ENCODE measurements at places on chromosomes 3 and 15.
A peak's percentile ranks its signal among the peaks of the same experiment; 100 is the strongest.

- no peak for DNase-seq
These were observed 39.0 kb downstream of the ESYT3 start for GRCh38 chr3:138473391-138473790.

DNA sequence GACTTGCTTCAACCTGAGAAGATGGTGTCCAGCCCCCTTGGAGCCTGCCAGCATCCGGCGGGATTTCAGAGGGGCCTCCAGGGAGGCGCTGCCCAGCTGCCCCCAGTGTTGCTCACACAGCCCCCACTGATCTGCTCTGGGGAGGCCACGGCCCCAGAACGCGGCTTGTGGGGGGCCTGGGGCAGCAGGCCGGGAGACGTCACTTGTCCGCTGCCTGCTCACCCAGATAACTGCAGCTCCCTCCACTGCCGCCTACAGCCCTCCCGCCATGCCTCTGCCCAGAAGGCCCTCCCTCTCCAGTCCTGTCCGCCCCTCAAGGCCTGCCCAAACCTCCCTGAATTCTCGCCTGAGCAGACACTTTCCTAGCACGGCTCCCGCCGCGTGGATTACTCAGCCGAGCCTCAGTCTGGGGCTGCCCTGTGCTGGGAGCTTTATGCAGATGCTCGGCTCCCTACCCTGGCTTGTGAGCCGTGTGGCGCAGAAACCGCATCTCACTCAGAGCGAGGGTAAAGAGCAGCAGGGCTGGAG, 17.2 kb upstream of the ADIPOQ start:
- DNase-seq, result no peak

DNA sequence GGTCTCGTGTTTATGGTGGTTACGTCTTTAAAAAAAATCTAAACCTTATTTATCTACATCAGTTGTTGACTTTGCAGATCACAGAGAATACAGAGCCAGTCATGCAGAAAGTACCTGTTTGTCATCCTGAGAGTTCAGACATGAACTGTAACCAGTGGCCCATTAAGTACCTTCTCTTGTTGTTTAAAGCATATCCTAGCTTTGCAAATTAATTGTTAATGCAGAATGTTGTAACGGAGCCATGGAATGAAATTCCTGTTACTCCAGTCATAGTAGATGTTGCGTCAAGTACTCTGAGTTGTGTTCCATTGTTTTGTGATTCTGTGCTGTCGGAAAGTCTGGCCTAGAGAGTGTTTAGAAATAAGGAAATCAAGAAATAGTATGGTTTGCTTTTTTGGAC, 205.2 kb downstream of the RBMS3 start:
- DNase-seq, result peak; percentile 63

- DNase-seq, result peak; percentile 62
These were observed 68.4 kb upstream of the TNFAIP8L3 start for GRCh38 chr15:51162865-51163762.
